ENCODE measurements at places on chromosomes 1 and 21. TPM values are rescaled to one million over a fixed set of nuclear protein-coding genes. Genes with fewer than 3 reads are reported as not detected.

Gene AGRN
- total RNA-seq: 377 TPM

Gene TFB2M
- 30.7 TPM for total RNA-seq

Gene ADCY10
- not detected for total RNA-seq

Gene OR2T33
- total RNA-seq: 0.18 TPM

Gene C1orf94
- not detected for total RNA-seq

Gene RYR2
- not detected for total RNA-seq

Gene ATP6V1G3
- not detected for total RNA-seq

Gene IL20
- not detected for total RNA-seq

Gene LYPD8
- not detected for total RNA-seq

Gene PYCR2
- 69.0 TPM for total RNA-seq

Gene SELENBP1
- total RNA-seq: 29.8 TPM

Gene GGPS1
- total RNA-seq: 9.3 TPM

Gene CRYZL1
- total RNA-seq: 16.6 TPM

Gene MTF2
- total RNA-seq: 15.3 TPM

Gene LRRC47
- 102 TPM for total RNA-seq

Gene KCNT2
- 0.69 TPM for total RNA-seq

Gene RAP1GAP
- 12.3 TPM for total RNA-seq

Gene PLA2G2A
- not detected for total RNA-seq

Gene PCP4
- total RNA-seq: not detected

Gene RUNX3
- 3.7 TPM for total RNA-seq

Gene LSM10
- total RNA-seq: 35.2 TPM

Gene CHAF1B
- 19.0 TPM for total RNA-seq

Gene RGS1
- total RNA-seq: not detected

Gene TDRD10
- total RNA-seq: not detected

Gene NCSTN
- 48.2 TPM for total RNA-seq

Gene RNF186
- total RNA-seq: 0.69 TPM

Gene OR2L2
- total RNA-seq: not detected

Gene IL22RA1
- 1.2 TPM for total RNA-seq

Gene RXFP4
- not detected for total RNA-seq

Gene HSD3B2
- not detected for total RNA-seq

Gene FAM110D
- total RNA-seq: not detected

Gene GALE
- total RNA-seq: 86.4 TPM

Gene VSIG8
- 0.47 TPM for total RNA-seq

Gene NBPF11
- total RNA-seq: 8.9 TPM

Data from PC-3 (cell line).